GM03348 (cell line): ENCODE measurements at places on chromosomes 1 and 21.

GRCh38 chr21:38265166-38265565 lies 8.4 kb downstream of the KCNJ15 start:
- no peak for DNase-seq

DNA sequence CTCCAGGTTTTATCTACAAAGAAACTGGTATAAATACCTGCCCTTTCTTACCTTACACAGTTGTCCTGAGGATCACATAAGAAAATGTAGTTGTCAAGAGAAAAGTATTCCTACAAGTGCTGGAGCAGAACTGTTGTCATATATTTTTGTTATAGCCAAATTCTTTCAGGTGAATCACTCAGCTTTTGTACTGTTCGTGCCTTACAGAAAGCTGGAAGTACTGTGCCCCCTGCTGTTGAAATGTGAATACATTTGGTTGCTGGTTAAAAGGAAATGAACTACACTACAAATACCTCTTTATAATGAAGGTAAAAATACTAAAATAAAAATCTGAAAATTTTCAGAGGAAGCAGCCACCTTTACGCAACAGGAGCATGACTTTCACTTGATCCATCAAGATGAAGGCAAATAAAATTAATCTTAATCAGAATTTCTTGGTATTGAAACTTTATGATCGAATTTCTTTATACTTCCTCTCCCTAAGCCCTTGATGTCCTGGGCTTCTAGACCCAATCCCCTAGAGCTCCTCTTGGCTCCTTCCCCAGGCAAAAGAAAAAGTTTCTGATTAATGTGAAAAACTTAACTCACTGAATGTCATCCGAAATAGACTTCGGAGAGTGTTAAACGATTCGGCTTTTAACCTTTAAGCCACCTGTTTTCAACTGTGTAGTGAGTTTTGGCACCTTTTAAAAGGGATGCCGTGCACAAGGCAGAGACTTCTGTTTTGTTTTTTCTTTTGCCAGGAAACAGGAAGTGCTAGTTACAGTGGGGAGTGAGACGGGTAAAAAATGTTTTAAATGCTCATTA lies 12.5 kb downstream of the CHML start:
- peak; percentile 48 for DNase-seq

GRCh38 chr21:15293240-15293639 lies 228.4 kb upstream of the NRIP1 start:
- DNase-seq = peak; percentile 73

DNA sequence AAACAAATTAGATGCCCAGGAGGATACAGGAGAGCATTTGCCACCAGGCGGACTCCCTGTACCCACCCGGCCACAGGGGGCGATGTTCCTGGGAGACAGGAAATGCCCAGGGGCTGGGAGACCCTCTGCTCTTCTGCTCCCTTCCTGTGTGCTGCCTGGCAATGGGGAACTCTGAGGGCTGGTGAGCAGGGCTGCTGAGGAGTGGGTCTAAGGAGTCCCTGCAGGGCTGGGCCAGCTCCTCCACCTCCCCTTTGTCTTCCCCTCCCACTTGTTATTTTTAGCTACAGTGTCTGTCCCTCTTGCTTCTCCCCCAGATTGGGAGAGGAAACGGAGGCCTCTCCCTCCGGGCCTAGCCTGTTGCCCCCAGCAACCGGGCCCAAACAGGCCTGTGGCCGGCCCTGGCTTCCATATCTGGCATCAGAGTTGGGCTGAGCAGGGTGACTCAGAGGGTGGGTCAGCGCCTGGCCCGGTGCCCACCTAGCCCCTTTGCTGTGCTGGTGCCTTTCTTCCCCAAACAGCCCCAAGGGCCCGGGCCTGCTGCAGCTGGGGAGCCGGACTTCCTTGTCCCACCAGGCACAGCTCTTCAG lies 11.6 kb downstream of the LMNA start:
- peak; percentile 91 for DNase-seq

GRCh38 chr1:222071387-222071786 lies 329.5 kb upstream of the DUSP10 start:
- DNase-seq = no peak

DNA sequence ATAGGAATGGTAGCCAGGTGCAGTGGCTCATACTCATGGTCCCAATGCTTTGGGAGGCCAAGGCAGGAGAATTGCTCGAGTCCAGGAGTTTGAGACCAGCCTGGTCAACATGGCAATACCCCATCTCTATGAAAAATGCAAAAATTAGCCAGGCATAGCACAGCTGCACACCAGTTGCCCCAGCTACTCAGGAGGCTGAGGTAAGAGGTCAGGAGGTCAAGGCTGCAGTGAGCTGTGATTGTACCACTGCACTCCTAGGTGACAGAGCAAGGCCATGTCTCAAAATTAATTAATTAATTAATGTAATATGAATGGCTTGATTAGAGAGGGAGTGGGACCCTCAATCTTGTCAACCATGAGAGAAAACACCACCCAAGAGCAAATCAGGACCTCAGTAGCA lies 198.7 kb upstream of the DUSP10 start:
- no peak for DNase-seq
